ENCODE measurements at places on chromosomes 13 and 19. TPM values are rescaled to one million over a fixed set of nuclear protein-coding genes. Genes with fewer than 3 reads are reported as not detected.
A peak's percentile ranks its signal among the peaks of the same experiment; 100 is the strongest.

DNA sequence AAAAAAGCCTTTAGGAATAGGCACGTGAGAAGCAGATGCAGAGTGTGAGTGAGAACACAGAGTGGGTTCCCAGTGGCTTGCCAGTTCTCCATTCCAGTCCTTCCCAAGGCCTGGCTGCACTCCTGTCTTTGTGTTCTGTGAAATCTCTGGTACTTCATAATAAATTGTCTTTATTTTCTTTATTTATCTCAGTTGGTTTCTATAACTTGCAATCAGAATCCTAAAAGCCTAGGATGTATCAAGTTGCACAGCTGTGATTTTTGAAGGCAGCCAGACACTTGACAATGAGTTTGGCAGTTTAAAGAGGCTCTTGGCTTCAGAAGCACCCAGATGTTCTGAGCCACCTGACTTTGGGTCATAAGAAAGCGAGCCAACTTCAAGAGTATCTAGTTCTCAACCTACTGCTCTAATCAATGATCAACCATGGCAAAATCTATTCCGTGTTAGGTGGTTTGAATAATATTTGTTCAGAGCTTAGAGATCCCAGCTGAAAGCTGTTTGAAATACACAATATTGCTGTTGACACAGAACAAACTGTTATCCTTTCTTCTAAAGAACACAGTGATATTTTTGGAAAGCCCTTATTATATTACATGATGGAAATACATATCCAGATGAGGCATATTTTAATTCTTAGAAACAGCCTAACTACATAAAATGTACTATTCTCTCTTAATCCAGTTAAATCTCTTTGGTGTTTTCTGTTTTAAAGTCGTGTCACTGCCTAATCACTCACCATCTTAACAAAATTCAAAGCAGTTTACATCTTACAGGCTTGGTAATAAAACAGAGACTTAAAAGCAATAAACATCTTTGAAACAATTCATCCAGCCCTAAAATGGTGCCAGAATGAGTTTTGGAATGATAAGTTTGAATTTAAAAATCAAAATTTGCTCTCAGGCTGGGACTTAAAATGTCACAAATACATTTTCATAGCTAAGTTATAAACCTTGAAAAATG is 483.0 kb upstream of the NBEA start:
- no peak for DNase-seq

- no peak for DNase-seq
These were observed 5.4 kb downstream of the UCHL3 start for GRCh38 chr13:75554981-75555380.

GRCh38 chr19:28927456-28927855 is 285.5 kb downstream of the UQCRFS1 start:
- no peak for DNase-seq

DNA sequence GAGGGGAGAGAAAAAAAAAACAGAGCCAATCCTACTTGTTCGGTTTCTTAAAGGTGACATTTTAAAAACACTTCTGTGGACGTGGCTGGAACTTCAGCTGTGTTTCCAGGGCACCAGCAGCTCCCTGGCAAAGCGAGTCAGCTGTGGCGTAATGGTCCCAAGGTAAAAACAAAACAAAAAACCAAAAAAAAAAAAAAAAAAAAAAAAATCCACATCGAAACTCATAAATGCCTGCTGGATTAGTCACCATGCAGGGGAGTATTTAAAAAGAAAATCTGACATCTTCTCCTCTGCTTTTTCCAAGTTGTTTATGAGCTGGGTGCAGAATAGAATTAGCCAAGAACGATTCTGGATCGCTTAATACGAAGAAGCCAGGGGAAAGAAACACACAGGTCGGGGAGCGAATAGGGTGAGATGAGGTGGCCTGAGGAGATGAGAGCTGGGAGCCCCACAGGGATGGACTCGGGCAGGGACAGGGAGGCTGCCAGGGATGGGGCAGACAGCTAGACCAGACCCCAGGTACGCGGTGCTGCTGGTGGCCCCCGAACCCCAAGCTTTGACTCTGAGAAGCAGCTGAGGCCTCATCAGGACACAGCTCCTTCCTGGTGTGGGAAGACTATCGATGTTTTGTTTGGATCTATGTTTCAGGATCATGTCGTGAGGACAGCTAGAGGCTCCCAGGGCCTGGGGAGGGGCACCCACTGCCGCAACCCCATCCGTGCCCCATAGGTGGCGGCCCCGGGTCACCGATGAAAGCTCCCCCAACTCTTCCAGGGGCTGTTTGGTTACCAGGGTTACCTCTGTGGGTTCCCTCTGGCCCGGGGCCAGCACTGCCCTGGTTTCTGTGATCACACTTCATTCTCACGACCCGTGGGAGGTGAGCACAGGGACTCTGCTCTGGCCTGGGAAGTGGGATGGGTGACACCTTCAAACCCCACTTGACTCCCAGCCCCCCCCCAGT is 3.1 kb upstream of the CTXN1 start:
- DNase-seq, result peak; percentile 42

DNA sequence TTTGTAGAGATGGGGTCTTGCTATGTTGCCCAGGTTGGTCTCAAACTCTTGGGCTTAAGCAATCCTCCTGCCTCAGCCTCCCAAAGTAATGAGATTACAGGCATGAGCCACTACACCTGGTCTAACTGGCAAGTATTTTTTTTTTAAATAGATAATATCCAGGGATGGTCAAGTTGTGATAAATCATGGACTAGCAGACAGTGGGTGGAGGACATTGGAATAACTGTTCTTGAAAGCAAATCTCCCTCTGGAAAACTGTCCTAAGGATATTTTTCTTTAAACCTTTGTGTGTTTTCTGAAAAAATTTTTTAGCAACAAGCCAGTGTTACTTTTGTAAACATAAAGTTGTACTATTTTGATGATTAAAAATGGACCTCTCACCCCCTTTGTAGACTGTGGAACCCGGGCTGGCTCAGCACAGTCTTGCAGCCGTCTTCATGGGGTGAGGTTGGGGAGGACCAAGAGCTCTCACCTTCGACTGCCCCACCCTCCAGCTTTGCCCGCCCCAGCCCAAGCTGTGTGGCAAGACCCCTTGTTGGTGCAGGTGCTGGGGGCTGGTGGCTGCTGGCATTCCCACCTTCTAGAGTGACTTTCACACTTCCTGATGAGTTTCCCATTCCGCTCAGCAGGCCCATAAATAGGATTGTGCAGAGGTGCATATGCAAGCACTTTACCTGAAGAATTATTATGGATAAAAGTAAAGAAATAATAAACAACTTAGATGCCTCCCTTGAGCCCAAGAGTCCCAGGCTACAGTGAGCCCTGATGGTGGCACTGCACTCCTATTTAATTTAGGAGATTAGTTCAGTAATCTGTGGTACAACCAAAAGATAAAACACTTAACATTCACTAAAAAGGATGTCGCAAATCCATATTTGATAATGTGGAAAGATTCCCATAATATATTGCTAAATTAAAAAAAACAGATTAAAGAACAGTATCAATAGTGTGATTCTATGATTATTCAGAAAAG is 107.3 kb downstream of the GADD45B start:
- DNase-seq, result no peak

DNA sequence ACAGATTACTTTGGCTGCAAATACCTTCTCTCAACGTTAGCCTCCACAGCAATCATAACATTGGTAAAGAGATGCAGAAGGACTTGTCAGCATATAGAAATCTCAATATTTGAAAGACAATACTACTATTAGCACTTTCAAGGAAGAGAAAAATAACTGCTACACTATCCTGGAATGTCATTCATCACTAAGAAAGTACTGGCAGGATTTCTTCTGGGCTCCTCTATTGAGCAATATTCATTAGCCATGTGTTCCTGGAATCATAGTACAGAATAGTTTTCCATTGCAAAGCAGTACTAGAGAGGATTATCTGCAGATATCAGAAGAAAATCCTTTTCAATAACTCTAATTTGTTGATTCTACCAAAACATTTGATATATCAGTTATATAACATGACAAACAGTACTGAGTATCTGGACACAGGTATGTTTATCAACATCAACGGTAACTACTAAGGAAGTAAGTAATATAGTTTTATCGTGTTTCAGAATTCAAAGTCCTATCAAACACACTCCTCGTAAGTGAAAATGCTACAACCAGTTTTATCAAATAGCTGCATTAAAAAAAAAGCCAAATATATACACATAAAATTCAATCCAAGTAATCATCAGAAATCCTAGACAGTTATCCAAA is 27.3 kb downstream of the INTS6 start:
- no peak for DNase-seq

DNA sequence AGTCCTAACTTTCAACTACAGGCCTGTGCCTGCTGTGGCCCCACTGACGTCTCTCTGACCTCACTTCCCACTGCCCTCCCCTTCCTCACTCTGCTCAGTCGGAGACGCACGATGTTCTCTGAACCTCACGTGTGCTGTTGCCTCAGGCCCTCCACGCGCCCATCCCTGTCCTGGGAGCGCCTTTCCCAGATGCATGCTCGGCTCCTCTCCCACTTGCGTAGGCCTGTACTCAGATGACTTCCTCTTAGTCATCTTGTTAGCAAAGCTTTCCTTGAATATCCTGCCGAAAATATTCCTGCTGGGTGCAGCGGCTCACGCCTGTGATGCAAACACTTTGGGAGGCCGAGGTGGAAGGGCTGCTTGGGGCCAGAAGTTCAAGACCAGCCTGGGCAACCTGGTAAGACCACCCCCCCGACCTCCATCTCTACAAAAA is 9.3 kb upstream of the SYT5 start:
- DNase-seq, result no peak

DNA sequence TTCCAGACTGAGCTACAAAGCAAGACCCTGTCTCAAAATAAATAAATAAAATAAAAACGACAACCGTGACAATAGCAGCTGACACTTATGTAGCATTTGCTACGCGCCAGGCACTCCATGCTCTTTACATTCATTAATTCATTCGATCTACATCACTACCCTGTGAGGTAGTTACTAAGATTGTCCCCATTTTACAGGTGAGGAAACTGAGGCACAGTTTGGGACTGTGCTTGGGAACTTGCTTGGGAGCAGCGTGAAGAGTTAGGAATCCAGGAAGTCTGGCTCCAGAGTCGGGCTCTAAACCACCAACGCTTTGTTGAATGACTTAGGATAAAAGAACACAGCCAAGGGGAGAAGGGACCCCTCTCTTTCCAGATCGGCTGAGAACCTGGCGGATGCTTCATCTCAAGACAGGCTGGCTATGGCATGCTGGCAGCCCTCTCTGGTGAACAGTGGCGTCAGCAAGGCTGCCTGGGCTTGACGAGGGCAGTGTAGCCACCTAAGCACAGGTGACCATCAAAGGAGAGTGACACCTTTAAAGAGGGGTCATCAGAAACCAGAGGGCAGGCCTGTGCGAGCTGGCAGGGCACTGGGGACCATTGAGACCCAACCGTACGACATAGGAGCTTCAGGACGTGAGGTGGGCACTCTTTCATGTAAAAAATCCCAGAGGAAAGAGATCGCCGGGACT is 591 bp downstream of the DOHH start:
- DNase-seq, result no peak

DNA sequence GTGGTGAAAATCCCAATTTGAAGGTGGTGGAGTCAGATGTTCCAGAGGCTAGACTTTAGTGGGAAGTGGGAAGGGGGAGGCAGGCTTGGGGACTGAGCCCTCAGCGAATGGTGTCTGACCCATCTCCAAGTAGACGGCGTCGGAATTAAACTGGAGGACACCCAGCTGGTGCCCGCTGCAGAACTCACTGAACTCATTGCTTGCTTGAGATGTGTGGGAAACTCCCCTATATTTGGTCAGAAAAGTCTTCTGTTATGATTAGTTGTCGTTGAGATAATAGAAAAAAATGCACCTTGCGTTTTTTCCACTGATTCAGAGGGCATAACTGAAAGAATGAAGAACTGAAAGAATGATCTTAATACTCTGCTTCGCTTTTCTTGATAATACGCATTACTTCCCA is 871 bp upstream of the ZNF583 start:
- no peak for DNase-seq

- DNase-seq, result no peak
These were observed 28.1 kb upstream of the POMP start for GRCh38 chr13:28630869-28631268.

ACP5 gene
- total RNA-seq, result 2.5 TPM

GRCh38 chr13:34419755-34420154 is 522.3 kb upstream of the NBEA start:
- DNase-seq, result no peak

- no peak for DNase-seq
These were observed 1630.2 kb downstream of the OLFM4 start for GRCh38 chr13:54658771-54659170.

P2RY11 gene
- 26.9 TPM for total RNA-seq

DNA sequence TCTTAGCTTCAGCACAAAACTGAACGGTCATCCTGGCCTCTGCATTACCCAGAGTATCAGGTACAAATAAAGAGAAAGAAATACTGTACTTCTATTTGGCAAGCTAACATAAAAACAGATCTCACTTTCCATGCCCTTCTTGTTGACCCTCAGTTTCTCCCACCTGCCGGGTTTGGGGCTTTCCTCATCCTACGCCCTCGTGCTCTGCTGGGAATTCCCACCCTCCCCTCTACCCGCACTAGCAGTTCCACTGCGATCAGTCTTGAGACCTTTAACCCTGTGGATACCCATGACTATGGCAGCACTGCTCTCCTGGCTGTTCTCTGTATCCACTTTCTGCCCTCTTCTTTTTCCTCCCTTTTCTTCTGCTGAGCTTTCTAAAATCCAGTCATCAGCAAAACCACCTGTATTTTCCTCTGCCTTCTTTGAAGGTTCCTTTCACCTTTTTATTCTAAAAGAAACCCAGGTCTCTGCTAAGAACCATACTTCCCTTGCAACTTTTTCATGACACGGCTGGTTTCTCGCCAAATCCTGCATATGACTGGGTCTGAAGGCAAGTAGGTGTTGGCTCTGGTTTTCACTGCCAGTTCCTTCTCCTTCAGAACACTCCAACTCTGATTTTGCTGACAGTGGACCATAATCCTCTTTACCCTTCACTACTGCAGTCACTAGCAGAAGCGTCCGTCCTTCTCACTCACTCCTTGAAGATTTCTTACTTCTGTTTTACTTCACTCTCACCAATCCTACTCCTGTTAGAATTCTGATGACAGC is 99.4 kb downstream of the MIPEP start:
- DNase-seq, result no peak

RNF113B gene
- not detected for total RNA-seq

- DNase-seq, result no peak
These were observed 2.4 kb upstream of the FLT1 start for GRCh38 chr13:28497143-28497876.

DNA sequence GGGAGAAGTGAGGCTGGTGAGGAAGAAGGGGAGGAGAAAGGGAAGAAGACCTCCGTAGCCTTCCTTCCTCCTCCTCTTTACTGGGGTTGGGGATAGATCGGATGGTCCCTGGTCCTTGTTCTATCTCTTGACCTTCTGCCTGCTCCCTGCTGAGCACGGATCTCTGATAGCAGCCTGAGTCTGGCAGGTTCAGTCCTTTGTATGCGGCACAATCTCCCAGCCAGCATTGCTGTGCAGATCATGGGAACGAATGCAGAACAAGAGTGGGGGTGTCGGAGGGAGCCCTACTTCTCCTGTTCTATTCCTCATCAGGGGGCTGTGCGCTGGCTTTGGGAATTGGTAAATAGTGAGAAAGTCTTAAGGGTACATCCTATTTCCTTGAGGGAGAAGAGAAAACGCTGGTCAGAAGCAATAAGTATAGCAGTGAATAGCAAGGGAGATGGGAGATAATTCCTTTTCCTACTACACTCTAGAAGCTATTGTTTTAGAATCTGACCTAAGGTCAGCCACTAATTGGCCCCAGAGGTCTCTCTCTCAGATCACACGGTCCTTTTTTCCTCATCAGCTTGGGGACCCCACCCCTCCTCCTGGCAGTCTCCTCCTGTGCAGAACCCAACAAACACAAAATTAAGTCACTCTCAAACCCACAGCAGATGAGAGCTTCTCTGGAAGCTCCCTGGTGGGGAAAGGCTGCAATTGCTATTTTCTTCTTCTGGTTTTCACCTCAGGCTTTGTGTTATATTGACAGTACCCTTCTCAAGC is 41.0 kb downstream of the KL start:
- DNase-seq, result no peak

- no peak for DNase-seq
These were observed 95.5 kb downstream of the OXGR1 start for GRCh38 chr13:96898646-96899254.
